ENCODE measurements at places on chromosomes 4 and X. TPM values are rescaled to one million over a fixed set of nuclear protein-coding genes. Genes with fewer than 3 reads are reported as not detected.

The TXK gene
- total RNA-seq = 0.72 TPM

The UGT2B10 gene
- total RNA-seq = not detected

The MSX1 gene
- total RNA-seq = 2.9 TPM

The AKAP4 gene
- total RNA-seq = not detected

Measured in osteoblast (primary cell).